Activated CD8-positive, alpha-beta T cell treated with anti-CD3 and anti-CD28 coated beads for 36 hours (primary cell): ENCODE measurements at places on chromosomes 4 and X. TPM values are rescaled to one million over a fixed set of nuclear protein-coding genes. Genes with fewer than 3 reads are reported as not detected.

The UGT8 gene
- total RNA-seq, result 0.14 TPM

The EXOC1L gene
- not detected for total RNA-seq

The XKRX gene
- total RNA-seq, result 0.49 TPM

The TMEM184C gene
- 13.2 TPM for total RNA-seq

The AWAT2 gene
- not detected for total RNA-seq

The ADH4 gene
- not detected for total RNA-seq

The CDX4 gene
- not detected for total RNA-seq

GRCh38 chr4:111074523-111075114 is 451.7 kb upstream of the PITX2 start:
- no peak for DNase-seq

DNA sequence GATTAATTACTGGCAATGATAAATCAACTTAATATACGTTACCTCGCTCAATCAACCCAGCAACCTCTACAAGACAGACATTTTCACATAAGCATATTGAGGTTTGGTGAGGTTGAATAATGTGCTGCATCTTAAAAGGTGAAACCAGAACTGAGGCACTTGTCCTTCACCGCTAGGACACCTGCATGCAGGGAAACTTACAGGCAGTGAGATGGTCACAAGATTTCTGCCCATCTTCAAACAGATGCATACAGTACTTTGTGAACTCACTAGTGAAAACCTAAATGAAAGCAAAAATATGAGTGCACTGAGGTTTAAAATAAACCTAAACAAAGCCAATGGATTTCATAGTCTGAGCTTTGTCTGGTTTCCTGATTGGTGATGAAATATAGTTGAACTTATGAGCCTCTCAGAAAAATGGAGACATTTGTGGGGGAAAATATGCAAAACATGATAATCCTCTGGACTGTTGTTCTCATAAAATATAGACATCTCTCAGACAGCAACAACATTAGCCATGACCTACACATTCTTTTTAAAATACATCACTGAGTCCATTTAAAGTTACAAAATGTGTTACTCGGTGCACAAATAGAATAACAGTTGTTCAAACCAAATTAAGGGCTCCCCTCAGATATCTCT is 20.9 kb upstream of the PRSS12 start:
- DNase-seq, result no peak

DNA sequence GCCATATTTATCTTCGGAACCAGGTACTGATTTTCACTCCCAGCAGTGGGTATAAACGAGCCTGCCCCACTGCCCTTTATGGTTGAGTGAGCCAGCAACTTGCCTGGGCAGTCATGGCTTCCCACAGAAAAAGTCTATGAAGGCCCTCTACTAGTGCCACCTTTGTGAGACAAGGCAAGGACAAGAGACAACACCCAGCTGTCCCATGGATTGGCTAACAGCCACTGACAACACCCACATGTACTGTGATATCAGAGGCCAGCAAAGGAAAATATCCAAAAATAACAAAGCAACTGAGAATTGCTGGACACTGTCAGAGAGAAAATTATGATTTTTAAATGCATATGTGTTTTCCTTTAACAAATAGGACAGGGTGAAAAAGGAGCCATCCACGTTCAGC is 248.4 kb upstream of the TTC29 start:
- no peak for DNase-seq

DNA sequence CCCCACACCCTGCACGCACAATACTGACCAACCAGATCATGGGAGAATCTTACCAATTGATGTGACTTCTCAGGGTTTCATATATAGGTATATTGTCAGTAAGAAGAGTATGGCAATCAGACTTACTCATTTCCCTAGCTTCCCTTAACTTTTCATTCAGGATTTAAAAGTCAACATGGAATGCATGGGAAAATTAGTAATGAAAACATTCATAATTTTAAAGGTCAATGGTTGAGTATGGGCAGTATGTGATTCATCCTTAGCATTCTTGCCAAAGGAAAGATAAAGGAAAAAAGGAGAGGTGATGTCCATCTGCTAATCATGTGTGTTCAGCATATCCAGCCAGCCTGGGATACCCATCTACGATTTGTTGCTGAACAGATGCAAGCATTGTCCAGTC is 4.0 kb downstream of the DIPK2B start:
- DNase-seq, result no peak

DNA sequence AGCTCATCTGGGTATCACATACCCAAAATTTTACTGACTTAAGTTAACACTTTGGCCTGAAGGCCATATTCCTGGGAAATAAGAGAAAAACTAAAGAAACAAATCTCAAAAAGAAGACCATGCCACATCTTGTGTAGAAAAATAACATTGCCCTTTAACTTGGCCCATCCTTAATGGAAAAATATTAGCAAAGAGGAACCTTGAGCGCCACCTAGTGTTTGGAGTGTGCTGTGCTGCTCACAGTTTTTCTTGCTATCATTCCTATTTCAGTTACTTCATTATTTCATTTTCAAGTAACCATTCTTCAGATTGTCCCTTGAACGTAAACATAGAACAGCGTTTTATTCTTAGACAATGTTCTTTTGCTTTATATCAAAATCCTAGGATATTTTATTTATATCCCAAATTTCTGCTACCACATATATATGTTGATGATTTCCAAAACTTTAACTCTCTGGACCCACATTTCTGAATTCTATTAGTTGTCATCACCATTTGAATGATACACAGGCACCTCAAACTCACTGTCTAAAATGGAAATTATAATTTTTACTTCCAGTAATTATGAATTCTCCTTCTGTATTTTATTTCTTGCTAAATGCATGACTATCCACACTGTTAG is 999.0 kb upstream of the ADGRL3 start:
- peak; percentile 53 for DNase-seq

DNA sequence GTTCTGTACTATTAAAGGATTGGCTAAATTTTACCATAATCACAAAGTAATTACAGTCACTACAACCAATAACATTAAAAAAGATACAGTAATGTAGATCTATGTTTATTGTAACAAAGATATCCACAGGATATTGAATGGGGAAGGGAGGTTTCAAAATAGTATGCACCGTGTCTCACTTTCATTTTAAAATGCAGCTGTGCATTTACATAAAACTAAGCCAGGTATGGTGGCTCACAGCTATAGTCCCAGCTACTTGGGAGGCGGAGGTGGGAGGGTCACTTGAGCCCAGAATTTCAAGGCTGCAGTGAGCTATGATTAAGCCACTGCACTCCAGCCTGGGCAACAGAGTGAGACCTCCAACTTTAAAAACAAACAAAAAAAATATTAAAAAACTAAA is 8.5 kb downstream of the SRP72 start:
- DNase-seq, result no peak

DNA sequence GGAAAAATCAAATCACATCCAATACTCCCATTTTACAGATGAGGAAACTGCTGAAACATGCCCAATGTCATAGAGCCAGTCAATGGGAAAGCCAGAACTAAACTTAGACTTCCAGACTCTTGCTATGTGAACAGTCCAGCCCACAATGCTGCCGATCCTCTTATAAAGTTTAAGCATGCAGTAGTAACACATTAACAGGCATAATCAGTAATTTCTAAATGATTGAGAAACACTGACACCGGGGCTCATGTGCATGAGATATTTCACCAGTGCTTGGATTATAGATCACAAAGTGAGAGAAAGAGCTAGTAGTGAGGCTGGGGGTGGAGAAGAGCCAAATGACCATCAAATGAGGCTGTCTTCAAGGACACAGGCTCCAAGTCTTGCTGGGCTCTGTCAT is 2.5 kb downstream of the BDH2 start:
- DNase-seq, result no peak

- DNase-seq, result peak; percentile 59
Observed at GRCh38 chr4:53804719-53805118, 213.4 kb upstream of the LNX1 start.

- no peak for DNase-seq
Observed at GRCh38 chr4:44651425-44651824, at the start of gene YIPF7. Gene YIPF7 (minus strand): TSS chr4:44651625. CDS start chr4:44650100, 1,525 bp downstream.

GRCh38 chr4:85496126-85496849 is 21.3 kb downstream of the ARHGAP24 start:
- DNase-seq, result no peak

- DNase-seq, result no peak
Observed at GRCh38 chr4:1510931-1511330, 104.7 kb upstream of the NKX1-1 start.
